ENCODE measurements at places on chromosomes 11 and 22.

DNA sequence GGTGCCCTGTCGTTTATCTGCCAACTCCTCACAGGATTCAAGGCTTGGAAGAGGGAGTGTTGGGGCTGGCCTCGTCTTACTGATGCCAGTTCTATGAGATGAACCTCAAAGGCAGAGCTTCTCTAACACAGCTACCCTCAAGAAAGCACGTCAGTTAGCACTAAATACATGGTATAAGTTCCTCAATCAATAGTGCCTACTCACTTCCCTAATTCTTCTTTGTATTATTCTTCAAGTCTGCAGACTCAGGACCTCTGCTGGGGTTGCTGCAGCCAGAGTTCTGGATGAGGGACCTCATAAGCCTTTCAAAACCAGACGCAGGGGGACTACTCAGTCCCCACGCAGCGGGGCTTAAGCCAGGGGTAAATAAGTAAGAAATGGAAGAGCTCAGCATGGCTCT is 118.3 kb downstream of the VPREB1 start:
- no peak for DNase-seq

DNA sequence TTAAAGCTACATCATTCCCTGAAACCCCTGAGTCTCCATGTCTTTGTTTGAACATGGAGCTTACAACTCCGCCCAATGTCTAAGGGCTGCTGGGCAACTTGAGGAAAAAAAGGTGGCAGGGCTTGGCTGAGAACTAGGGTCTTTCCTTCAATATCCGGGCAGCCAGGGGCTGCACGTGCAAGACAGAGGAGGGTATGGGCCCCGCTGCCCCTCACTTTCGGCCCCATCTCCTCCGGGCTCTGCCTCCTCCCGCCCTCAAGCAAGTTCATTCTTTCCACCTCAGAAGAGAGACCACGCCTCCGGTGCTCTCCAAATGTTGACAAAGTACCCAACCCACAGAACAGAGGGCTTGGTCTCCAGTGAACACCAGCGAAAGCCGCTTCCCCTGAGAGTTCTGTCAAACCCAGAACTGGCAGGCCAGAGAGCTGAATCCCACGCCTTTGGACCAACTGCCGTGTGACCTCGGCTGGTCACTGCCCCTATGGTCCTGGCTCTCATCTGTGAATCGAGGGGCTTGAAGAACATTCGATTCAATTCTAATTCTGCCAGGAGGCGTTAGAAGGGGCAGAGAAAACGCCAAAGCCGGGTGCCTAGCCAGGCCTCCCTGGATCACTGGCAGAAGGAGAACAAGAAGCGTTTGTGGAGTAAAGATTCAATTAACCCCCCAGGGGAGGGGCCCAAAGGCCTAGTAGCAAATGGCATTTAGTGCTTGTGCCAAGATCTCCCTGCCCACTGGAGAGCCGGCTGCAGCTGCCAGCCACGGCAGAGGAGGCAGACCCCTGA is 7.3 kb downstream of the PDGFB start:
- DNase-seq = no peak

- no peak for DNase-seq
Observed at GRCh38 chr22:27756212-27756660, 45.3 kb downstream of the MN1 start.

DNA sequence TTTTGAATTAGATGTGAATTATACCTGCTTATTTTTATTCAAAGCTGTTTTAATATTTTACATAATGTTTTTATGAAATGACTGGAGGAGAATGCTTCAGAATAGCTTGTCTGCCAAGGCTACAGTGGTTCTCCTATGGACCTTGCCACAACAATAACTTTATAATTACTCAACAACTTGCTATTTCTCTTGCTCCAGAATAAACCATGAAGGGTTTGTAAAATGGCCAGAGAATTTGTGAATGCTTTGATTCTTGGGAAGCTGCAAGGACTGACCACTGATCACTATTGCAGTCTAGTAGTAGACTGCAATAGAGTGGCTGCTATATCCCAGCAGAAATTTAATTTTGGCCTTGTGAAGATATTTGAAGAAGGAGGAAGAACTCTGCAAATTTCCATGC is 199.7 kb downstream of the FAT3 start:
- DNase-seq = no peak

GRCh38 chr22:30871391-30872284 is 96.9 kb downstream of the MORC2 start:
- DNase-seq = no peak

DNA sequence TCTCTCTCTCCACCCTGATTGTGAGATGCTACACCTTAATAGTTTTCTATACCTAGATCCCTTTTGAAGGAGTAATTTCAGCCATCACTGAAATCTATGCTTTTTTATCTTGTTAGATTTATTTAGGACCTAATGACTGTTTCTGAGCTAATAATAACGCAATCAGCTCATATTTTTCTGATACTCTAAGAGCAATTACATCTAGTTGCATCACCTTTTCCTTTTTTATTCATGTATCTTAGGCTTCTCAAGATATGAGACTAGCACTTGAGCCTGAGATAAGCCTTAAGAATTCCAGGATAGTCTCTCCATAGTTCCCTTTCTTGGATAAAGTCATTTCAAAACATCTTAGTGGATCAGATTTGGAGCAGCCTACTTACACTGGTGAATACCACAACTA is 25.1 kb upstream of the CAVIN3 start:
- peak; percentile 18 for DNase-seq

GRCh38 chr11:68524681-68525080 is 64.1 kb downstream of the PPP6R3 start:
- DNase-seq = no peak

GRCh38 chr11:70511345-70511744 is 113.0 kb downstream of the CTTN start:
- no peak for DNase-seq

DNA sequence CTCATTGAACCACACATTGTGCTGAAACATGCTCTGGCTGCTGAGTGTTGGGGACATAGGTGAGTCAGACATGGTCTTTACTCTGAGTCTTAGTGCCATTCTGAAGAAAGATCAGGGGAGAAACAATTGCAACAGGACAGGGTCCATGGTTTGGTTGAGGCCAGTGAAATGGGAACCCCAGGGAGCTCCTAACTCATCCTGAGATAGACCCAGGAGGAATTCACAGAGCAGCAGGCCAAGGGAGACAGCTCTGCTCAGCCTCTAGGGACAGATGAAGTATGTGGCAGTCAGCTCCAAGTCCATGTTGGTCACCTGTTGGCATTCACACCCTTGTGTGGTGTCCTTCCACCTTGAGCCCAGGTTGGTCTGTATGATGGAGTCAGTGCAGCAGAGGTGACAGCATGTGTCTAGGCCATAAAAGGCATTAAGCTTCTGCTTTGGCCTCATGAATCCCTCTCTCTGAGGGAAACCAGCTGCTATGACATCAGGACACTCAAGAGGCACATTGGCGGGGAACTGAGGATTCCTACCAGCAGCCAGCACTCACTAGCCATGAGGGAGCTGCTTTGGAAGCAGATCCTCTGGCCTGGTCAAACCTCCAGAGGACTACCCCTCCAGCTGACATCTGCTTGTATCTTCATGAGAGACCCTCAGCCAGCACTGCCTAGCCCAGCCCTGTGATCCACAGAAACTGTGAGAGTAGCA is 50.3 kb upstream of the MYEOV start:
- no peak for DNase-seq

DNA sequence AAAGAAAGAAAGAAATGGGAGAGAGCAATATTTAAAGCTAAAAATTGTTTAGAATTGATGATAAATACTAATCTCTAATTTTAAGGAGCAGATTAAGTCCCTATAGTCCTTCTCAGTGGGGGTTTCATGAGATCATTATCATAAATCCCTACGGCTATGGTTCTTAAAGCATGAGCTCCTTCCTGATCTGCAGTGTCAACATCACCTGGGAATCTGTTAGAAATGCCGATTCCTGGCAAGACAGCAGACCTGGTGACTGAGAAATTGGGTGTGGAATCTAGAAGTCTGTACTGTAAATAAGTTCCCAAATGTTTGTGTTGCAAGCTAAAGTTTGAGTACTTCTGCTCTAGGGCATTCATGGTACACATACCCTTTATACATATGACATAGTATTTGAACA is 12.6 kb downstream of the HIKESHI start:
- no peak for DNase-seq

GRCh38 chr11:64429970-64430369 is 71.0 kb downstream of the RPS6KA4 start:
- DNase-seq = no peak

DNA sequence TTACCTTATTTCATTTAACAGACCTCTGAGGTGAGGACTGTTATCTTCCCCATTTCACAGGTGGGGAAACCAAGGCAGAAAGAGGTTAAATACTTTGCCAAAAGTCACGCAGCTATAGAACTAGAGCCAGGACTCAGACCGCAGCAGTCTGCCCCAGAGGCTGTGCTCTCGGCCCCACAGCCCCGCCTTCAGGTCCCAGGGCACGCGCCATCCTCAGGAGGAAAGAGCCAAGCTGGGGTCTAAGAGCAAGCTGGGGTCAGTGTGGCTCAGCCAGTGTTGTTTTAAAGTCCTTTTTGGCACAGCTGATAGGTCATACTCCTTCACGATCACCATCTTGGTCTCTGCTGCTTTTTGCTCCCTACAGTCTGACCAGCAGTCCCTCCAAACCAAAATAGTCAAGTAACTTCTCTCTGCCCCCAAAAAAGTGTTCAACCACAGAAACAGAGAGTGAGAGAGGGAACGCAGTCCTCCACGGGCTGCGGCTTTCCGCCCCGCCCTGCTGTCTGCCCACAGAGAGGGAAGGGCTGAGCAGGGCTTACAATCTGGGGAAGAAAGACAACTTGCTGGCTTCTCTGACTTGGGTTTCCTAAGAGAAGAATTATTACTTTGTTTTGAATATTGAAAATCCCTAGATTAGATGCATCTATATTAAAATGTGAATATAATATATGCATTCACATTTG is 137.2 kb upstream of the OPCML start:
- no peak for DNase-seq

GRCh38 chr11:16843294-16843693 is 104.8 kb downstream of the C11orf58 start:
- DNase-seq = no peak

DNA sequence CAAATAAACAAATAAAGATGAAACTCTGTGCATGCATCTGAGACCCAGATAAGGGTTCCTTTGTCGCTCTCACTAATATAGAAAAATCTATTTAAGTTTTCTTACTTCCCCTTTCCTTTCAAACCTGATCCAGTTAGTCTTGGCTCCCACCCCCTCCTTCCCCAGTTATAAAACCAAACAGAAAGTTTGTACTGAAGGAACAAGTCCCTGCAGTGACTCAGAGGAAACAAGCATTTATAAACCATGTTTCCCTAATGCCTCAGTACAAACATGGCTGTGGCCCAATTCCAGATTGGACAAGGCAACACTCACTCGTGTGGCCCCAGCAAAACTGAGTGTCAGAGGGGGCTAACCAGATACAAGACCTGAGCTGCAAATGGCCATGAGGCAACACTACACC is 65.5 kb upstream of the ARHGAP20 start:
- peak; percentile 56 for DNase-seq

DNA sequence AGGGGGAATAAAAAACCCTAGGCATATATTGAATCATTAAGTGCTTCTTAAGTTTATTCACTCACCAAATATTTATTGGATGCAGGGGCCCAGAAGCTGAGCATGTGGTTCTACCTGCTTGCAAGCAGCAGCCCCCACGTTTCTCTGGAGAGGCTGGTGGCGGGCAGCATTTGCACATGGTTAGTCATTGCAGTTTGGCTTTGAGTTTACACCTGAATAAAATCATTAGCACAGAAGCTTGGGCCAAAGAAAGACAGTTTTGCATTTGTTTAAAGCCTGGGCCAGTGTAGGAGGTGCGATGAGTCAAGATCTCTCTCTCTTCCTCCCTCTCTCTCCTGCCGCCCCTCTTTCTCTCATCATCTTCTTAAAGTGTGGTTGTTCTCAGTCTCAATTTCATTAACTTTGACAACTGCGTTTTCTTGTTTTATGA is 72.6 kb downstream of the C22orf31 start:
- DNase-seq = no peak

GRCh38 chr11:79244241-79244772 is 196.5 kb downstream of the TENM4 start:
- peak; percentile 93 for DNase-seq

DNA sequence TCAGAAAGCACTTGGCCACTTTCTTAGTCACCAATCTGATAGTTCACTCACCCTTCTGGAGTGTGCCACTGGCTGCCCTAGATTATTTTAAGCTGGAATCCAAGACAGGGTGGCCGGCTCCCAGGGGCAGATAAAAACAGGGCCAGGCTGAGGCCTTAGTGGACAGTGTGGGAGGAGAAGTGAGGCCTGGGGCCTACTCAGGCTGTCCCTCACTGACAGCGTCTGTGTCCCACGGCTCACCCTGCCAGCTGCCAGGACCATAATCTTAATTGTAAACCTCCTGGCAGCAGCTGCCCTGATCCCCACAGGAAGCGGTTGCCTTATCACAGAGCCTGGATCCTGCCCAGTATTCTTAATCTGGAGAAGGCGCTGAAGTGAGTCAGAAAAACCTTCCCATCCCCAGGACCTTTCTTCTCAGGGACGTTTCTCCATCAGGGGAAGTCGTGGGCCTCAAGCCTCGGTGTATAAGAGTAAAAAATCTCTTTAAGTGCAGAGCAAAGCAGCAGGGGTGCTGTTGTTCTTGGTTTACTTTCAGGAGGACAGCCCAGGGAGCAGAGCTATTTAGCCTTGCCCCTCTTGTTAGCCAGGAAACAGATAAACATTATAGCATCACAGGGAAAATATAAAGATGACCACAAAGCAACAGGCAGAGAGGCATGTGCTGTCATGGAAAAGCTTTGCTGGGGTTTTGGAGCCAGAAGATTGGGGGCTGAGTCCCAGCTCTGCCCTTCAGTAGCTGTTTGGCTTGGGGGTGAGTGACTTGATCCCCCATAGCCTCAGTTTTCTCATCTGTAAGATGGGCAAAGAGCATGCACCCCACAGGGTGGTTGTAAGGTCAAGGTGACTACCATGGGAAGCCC is 39.6 kb downstream of the TSPAN18 start:
- DNase-seq = peak; percentile 63

- no peak for DNase-seq
Observed at GRCh38 chr22:17412232-17412631, 43.0 kb downstream of the CECR2 start.

GRCh38 chr11:68673991-68674390 is 10.4 kb upstream of the GAL start:
- DNase-seq = no peak

DNA sequence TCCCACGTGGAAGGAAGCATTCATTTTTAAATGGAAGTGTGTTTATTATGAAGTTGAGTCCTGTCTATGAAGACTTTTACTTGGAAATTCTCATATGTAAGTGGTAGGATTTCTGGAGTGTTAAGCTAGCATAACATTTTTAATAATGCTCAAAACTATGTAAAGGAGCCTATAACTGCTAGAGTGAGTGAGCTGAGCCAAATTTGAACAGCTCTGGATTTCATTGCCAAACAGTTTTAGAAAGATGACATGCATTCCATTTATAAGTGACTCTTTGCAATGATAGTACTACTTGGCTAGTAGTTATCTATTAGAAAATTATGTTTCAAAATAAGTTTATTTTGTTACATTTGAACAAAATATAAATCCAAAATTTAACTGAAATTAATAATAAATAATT is 721.2 kb downstream of the LUZP2 start:
- DNase-seq = no peak

Measured in adipocyte (in vitro differentiated cells).